ENCODE measurements at places on chromosomes 1 and 21.

DNA sequence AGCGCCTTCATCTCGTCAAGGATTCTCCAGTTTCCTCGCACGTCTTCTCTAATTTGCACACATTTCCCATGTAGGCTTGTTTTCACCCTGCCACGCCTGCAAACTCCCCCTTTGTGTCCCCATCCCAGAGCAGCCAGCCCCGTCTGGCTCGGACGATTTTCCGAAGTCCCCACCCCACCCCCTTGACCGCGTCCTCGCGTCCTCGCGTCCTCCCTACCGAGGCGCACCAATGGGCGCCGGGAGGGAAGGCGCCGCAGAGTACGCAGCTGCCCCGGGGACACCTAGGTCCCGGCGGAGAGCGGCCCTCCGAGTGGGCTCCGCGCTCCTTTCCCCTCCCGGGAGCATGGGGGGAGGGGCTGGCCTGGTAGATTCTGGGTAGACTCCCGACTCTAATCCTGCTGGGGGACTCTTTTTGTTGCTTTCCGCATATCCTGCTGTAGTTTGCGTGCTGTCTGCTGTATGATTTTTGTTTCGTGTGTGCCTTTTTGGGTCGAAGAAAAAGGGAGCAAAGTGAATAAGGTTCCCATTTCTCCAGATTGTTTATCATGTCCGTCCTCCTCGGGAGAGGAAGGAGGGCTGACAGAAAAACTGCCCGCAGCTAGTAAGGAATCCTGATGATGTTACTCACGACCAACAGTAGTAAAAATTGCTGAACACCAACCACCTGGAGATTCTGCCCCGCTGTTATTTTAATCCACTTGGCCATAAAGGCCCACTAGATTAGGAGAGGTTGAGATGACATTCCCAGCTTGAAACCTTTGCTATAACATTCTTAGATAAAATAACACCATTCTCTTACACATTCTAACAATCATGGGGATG lies 1.5 kb downstream of the CACHD1 start:
- DNase-seq = no peak

DNA sequence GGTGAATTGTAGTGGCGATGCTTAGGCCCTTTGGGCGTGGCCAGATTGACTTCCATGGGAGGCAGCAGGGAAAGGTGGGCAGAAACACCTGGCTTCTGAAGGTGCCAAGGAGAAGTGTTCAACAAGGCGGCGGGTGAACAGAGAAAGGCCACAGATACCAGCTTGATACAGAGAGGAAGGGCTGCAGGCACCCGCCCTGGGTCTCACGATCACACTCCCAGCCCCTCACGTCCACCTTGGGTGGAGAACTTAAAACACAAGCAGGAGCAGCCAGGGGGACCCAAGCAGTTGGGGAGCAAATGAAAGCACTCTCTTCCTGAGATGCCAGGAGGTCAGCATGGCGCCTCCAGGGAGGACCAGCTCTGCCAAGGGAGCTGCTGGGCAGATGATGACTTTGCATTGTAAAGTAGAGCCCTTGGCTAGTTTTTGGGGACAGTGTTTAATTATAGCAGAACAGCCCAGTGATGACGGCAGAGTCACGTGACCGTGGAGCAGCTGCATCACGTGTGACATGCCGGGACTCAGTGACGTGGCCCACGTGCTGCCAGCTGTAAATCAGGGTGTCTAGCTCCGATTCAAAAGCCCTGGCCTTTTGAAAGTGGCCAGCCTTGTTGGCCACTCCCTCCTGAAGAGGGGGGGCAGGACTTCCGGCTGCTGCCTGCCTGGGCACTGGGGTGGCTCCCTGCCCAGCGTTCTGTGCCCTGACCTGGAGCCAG lies 19.0 kb downstream of the SLC37A1 start:
- no peak for DNase-seq

DNA sequence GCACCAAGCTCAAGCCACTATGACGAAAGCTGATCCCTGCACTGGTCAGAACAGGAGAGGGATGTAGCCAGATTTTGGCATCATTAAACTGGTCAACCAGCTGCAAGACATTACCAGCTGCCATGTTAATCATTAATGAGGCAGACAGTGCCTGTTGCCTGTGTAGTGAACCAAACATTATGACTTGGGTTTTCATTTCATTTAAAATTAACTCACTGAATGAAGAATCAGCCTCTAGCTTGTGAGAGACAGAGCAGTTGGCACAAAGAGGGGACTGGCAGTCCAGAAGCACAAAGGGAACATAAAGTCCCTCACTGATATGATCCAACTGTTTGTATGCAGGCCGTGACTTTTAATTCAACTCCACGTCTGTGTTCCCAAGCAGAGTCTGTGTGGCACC lies 318.9 kb downstream of the SEC16B start:
- DNase-seq = no peak

DNA sequence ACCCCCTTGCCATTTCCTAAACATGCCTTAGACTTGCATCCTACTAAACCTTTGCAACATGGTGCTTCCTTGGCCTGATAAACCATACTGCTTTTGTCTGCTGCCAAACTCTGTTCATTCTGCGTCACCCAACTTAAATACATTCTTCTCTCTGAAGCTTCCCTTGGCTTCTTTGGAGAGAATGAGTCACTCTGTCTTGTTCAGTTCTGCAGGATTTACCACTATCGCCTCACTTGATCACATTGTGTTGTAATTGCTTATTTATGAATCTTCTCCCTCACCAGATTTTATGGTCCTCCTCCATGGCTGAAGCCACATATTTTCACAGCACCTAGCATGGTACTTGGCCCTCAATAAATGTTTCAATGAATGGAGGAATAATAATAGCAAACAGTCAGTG lies 21.7 kb upstream of the TUT4 start:
- DNase-seq = no peak

DNA sequence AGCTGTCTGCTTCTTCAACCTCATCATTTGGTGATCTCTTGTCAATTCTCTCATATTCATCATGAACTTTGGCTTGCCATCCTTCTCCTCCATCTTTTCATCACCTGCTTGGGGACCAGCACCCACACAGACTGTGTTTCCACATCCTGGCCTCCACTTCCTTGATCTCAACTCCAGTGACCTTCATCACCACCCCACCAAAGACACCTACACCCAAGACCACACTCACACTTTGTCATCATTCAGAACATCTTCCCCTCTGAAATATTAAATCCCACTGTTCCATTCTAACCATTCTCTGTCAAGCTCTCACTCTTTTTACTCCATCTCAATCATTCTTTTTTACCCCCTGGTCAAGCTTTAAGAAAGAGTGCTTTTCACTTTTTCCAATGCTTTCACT lies 115.5 kb upstream of the VAV3 start:
- peak; percentile 34 for DNase-seq

DNA sequence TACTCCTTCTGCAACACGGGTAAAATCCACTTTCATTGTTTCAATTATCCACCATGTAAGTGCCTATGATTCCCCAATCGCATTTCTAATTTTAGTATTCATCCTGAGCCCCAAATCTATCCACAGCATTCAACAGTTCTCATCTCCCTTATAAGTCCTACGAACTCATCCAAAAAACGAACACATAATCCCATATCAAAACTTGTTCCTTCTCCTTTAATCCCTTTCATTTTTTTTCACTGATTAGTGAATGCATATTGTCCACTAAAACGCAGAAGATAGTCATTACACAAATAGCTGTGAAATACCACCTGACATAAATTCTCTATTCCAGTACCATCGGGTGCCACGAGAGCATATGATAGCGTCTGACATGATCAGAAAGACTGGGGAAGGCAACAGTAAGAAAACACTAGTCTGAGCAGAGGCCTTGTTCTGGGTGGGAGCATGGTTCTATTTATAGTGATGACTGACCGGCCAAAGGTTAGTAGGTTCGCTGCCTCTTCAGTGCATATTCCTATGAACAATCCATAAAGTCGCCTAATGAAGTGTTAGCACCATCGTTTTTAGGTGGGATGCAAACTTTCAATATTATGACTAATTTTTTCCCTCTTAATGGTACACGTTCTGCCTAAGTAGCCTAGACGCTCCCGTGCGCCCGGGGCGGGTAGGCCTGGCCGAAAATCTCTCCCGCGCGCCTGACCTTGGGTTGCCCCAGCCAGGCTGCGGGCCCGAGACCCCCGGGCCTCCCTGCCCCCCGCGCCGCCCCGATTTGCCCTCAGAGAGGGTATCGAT lies 648 bp downstream of the ATP5PF start:
- DNase-seq = peak; percentile 10

GRCh38 chr1:38291336-38291735 lies 244.7 kb upstream of the POU3F1 start:
- DNase-seq = no peak

DNA sequence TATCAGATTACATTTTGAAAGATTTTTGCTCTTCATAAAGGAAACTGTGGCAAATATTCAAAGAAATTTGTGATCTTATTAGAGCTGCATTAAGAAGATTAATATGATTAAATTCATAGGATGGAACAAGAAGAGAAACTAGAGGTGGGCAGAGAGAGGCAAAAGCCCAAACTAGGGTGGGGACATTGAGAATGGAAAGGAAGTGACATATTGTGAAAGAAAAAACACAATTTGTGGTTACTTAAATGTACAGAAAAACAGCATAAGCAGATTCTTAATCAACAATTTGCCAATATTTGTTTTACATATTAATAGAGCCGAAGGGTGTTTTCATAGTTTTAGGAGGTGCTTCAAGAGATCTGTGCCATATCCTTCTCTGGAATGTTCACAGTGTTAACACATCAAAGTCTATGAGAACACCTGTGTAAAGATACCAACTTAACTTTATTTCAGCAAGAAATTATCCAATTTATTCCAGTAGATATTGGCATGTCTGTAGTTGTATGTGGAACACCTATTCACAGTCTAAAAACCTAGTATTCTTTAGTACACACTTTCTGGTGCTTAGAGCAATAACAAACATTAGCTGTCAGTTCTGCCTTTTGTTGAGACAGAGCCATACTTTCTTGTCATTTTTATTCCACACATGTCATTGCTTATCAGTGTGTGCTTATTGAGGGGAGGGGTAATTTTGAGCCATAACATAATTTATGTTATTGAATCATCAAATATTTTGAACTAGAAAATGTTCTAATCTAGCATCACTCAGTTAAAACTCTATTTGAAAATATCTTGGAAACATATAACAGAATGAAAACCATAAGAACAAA lies 401.5 kb downstream of the PTPRC start:
- DNase-seq = no peak

GRCh38 chr21:29805105-29805504 lies 134.7 kb downstream of the GRIK1 start:
- DNase-seq = no peak

- no peak for DNase-seq
Observed at GRCh38 chr21:29287383-29287782, 11.3 kb upstream of the BACH1 start.

GRCh38 chr1:77287535-77287934 lies 5.7 kb downstream of the AK5 start:
- no peak for DNase-seq

DNA sequence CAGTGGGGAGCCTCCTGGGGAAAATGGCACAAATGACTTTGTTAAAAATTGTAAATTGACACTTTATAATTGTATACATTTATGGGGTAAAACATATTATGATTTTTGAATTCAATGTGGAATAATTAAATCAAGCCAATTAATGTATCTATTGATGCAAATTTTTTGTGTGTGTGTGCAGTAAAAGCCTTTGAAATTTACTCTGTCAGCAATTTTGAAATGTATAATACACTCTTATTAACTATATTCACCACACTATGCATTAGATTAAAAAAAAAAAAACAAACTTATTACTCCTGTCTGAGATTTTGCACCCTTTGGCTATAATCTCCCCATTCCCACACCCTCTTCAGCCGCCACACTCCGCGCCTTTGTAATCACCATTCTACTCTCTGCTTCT lies 119.2 kb downstream of the S1PR1 start:
- no peak for DNase-seq

- DNase-seq = no peak
Observed at GRCh38 chr21:46007492-46007868, 25.9 kb downstream of the COL6A1 start.

All from stimulated activated CD8-positive, alpha-beta memory T cell treated with anti-CD3 and anti-CD28 coated beads, Interleukin-7, amount 100 ng/mL, for 4 hours (primary cell).